ENCODE measurements at places on chromosomes 1 and 21.

DNA sequence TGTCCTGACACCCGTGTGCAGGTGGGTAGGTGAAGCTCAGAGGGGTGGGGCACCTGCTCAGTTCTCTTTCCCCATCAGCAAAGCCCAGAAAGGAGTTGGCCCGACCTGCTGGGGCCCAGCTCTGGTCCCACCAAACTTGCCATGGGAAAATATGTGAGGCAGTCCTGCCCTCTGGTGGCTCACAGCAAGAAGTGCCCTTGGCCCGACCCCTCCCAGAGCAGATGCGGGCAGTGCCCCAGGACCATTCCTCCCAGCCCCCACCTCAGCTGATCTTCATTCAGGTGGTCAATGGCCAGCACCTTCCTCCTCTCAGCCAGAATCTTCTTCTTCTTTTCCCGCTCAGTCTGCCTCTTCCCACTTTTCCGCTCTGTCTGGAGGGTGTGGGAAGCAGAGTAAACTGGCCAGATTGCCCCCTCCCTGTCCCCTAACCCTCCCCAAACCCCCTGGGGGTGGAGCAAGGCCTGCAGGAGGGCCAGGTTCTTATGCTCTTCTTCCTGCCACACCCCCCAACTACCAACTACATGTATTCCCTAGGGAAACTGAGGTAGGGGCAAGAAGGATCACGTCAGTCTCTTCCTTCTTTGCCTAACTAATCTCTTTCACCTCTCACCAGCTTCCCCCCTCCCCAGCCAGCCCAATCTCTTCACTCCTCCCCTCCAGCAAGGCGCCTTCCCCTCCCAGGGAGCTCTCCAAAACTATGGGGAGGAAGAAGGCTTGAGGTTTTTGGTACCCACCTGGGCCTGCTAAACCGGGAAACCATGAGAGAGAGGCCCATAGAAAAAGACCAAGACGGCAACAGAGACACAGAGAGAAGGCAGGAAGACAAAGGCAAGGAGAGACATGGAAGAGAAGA lies 15.6 kb downstream of the TNNT2 start:
- DNase-seq = peak; percentile 37

DNA sequence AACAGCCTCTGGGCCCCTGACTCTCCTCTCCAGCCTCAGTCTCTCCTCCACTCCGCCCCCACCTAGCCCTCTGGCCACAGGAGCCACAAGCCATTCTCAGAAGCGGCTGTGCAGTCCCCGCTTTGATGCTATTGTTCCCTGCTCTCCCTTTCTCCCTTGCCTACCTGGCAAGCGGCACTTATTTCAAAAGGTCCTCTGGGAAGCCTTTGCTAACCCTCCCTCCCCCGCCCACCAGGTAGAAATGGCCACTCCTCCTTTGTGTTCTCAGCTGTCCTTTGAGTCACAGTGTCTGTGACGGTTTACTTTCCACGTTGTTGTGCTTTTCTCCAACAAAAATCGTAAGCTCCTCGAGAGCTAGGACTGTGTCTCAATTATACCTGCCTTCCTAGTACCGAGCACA lies 338.4 kb upstream of the PROX1 start:
- DNase-seq = no peak

DNA sequence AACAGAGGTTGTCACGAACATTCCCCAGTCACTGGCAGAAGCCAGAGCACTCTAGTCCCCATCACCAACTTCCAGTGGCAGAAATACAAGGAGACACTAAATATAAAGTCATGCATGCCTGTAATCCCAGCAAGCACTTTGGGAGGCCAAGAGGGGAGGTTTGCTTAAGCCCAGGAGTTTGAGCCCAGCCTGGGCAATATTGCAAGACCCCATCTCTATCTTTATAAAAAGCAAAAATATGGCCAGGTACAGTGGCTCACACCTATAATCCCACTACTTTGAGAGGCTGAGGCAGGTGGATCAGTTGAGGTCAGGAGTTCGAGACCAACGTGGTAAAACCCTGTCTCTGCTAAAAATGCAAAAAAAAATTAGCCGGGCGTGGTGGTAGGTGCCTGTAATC lies 6.4 kb downstream of the CYB5RL start:
- DNase-seq = no peak

DNA sequence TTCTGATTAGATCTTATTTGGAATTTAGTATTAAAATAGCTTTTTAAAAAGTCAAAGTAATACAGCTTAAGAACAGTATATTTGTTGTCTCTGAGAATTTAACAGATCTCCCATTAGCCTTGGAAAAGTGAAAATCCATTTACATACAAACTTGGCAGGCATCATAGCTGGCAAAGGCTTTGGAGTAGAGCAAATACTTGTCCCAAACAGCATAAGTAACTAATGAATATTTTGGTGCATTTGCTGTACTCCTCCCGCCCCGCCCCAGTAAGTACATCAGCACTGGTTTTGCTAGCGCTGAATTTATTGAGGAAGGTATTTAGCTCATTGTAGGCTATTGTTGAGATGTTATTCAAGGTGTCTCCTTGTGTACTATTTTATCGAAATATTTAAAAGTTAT lies 417.7 kb upstream of the KAZN start:
- no peak for DNase-seq

DNA sequence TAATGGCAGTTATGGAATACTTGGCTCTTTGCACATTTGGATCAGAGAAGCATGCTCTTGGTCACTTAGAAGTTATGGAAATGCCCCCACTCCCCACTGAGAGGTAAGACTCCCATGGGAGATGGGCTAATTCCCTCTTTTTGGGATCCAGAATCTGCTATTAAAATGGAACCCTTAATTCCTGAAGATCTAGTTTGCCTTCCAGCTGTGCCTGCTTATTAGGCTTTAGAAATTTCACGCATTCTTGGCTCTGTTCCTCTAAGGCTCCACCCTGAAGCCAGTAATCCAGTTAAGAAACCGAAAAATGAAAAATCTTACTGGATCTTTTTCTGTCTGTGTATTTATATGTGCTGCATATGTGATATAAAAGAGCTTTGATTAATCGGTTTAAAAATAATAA lies 76.7 kb downstream of the USH2A start:
- DNase-seq = no peak

DNA sequence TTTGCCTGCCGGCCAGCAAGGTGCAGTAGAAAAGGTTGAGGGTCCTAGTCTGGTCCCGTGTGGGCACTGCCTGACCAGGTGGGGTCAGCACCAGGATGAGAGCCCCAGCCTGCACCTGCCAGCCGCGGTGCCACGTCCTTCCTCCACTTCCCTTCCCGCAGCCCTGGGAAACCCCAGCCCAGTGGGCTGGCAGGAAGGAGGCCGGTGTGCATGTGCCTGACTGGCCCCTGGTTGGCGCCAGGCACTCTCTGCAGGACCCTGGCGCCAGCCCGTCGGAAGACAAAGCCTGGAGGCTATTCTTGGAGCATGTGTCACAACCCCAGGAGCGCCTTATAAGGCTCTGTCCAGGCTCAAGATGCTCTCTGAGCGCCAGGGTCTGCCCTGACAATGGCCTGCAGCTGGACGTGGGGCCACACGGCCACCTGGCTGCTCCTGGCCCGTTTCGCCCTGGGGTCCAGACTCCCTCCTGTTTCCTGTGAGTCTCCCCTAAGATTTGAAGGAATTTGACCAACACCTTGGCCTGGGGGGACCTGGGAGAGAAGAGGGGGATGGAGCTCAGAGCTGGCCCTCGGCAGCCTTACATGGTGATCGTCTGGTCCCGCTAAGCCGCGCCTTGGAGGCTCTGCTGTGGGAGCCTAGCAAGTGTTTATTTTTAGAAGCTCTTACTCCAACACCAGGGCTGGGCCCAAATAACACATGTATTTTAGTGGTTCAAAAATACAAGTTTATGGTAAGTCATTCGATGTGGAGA lies 31.9 kb upstream of the POFUT2 start:
- no peak for DNase-seq

- peak; percentile 97 for DNase-seq
These were observed 179.3 kb downstream of the ETS2 start for GRCh38 chr21:38984982-38985567.

- peak; percentile 98 for DNase-seq
These were observed 34.8 kb upstream of the LYST start for GRCh38 chr1:235901461-235901860.
